Right lobe of liver (tissue), 6 donors: ENCODE measurements at places on chromosomes 3 and 15. TPM values are rescaled to one million over a fixed set of nuclear protein-coding genes. Genes with fewer than 3 reads are reported as not detected.

DNA sequence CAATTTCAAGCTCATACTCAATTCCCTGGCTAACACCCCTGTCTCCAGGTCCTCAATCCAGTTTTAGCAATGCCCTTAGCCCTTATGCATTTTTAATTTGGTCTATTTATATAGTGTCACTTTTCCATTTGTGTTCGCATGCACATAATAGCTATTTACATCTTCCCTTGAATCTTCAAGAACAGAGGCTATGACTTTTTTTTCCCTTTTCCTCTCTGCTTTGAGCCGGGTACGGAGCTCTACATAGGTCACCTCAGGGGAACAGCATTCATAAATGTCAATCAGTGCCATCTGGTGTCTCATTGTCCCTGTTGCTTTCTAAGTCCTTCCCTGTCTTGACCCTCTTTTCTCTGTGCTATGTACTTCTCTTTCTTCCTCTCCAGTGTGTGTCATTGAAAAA lies 26.5 kb upstream of the ACTC1 start:
- H3K27me3 ChIP-seq: no peaks in the 10 kb centered on the region
- no peak overlapping the region for H3K4me3 ChIP-seq
- H3K36me3 ChIP-seq: no peaks in the 10 kb centered on the region
- H3K27ac ChIP-seq: no peak overlapping the region
- DNase-seq: no peak

- H3K4me3 ChIP-seq: no peak overlapping the region
- no peak for DNase-seq
- no peaks in the 10 kb centered on the region for H3K4me1 ChIP-seq
- no peak overlapping the region for H3K27ac ChIP-seq
- no peaks in the 10 kb centered on the region for H3K27me3 ChIP-seq
- no peaks in the 10 kb centered on the region for H3K36me3 ChIP-seq
Measured at GRCh38 chr15:66134284-66134683, 119.3 kb downstream of the MEGF11 start.

GRCh38 chr3:125142940-125143339 lies 69.6 kb downstream of the SLC12A8 start:
- H3K27ac ChIP-seq: no peak overlapping the region
- H3K4me1 ChIP-seq: no peaks in the 10 kb centered on the region
- no peak overlapping the region for H3K4me3 ChIP-seq

GRCh38 chr15:78457101-78457500 lies 19.1 kb downstream of the IREB2 start:
- H3K27me3 ChIP-seq: no peaks in the 10 kb centered on the region
- DNase-seq: no peak
- no peak overlapping the region for H3K27ac ChIP-seq
- no peak overlapping the region for H3K4me3 ChIP-seq

GRCh38 chr3:171815973-171816595 lies 5.8 kb upstream of the PLD1 start:
- H3K27me3 ChIP-seq: no peaks in the 10 kb centered on the region
- H3K4me3 ChIP-seq: no peak overlapping the region
- DNase-seq: no peak
- H3K36me3 ChIP-seq: no peaks in the 10 kb centered on the region

GRCh38 chr3:52854013-52854412 lies 19.2 kb upstream of the MUSTN1 start:
- H3K27me3 ChIP-seq: no peaks in the 10 kb centered on the region
- peaks cover 13% of the 10 kb centered on the region for H3K36me3 ChIP-seq
- no peak overlapping the region for H3K27ac ChIP-seq
- DNase-seq: no peak

DNA sequence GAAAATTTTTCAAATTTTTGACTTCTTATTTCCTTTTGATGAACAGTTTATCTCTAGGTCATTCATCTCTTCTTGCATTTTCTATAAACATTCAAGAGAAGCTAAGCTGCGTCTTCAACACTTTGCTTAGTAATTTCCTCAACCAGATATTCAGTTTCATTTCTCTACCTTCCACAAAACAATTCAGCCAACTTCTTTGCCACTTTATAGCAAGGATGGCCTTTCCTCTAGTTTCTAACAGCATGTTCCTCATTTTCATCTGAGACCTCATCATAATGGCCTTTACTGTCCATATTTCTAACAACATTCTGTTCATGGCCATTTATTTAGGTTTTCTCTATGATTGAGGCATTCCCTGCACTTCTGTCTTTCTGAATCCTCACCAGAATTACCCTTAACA lies 90.0 kb downstream of the ARIH1 start:
- no peaks in the 10 kb centered on the region for H3K27me3 ChIP-seq
- DNase-seq: no peak
- no peak overlapping the region for H3K4me3 ChIP-seq
- peaks cover 12% of the 10 kb centered on the region for H3K36me3 ChIP-seq
- no peak overlapping the region for H3K27ac ChIP-seq
- H3K4me1 ChIP-seq: peaks cover 3% of the 10 kb centered on the region

DNA sequence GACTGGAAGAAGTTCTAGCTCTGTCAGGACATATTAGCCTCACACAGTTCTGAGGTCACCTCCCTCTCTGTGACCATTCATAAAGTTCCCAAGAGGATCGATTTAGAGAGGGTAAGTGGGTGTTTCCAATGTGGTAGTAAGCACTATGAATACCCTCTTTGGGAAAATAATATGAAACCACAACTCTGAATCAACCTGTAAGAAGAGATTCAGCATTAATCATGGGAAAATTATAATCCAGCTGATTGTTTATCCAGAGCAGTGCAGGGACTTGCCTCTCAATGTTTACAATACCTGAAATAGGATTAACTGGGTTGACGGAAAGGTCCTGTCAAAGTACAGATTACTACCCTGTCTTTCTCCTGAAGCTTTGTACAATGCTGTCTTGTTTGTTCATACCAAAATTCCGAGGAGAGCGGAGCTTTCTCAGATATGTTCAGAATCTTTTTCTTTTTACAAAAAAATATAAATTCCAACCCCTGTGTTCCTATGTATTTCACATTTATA lies 302.9 kb upstream of the DPPA4 start:
- H3K27ac ChIP-seq: no peak overlapping the region
- DNase-seq: no peak
- H3K4me1 ChIP-seq: no peaks in the 10 kb centered on the region
- H3K27me3 ChIP-seq: no peaks in the 10 kb centered on the region

DNA sequence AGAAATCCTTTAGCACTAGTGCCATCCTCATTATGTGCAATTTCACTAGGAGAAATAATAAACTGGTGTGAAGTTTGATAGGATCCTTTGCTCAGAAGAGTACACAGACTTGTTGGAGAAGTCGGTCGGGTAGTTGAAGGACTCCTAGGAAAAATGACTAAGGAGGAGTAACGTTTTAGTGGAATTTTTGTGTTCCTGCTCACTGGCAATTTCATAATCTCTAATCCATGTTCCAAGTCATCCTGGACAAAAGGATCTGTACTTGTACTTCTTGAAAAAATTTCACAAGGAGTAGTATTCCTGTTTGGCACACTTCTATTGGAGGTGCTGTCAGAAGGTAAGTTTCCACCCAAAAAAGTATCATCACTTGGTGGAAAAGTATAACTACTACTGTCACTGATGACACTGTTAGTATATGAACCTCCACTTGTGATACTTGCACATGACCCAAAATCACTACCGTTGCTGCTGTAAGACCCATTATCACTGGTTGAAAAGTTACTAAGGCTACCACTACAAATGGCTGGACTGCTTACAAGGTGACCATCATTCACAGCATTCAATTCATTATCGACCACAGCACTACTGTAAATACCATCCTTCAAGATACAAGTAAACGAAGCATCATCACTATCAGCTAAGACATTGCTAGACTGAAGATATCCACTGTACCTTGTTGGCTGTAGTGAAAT lies 77.4 kb downstream of the NEDD4 start:
- H3K4me1 ChIP-seq: no peaks in the 10 kb centered on the region
- H3K4me3 ChIP-seq: no peak overlapping the region
- H3K36me3 ChIP-seq: no peaks in the 10 kb centered on the region
- no peak overlapping the region for H3K27ac ChIP-seq
- no peak for DNase-seq
- no peaks in the 10 kb centered on the region for H3K27me3 ChIP-seq

GRCh38 chr15:40243126-40243810 lies 4.4 kb downstream of the PAK6 start:
- H3K4me1 ChIP-seq: no peaks in the 10 kb centered on the region
- H3K27ac ChIP-seq: no peak overlapping the region
- no peaks in the 10 kb centered on the region for H3K27me3 ChIP-seq
- no peaks in the 10 kb centered on the region for H3K36me3 ChIP-seq
- no peak overlapping the region for H3K4me3 ChIP-seq

GRCh38 chr15:66149871-66150270 lies 103.7 kb downstream of the MEGF11 start:
- no peak overlapping the region for H3K4me3 ChIP-seq
- H3K4me1 ChIP-seq: no peaks in the 10 kb centered on the region
- H3K27me3 ChIP-seq: no peaks in the 10 kb centered on the region
- no peak for DNase-seq
- no peaks in the 10 kb centered on the region for H3K36me3 ChIP-seq
- H3K27ac ChIP-seq: no peak overlapping the region

DNA sequence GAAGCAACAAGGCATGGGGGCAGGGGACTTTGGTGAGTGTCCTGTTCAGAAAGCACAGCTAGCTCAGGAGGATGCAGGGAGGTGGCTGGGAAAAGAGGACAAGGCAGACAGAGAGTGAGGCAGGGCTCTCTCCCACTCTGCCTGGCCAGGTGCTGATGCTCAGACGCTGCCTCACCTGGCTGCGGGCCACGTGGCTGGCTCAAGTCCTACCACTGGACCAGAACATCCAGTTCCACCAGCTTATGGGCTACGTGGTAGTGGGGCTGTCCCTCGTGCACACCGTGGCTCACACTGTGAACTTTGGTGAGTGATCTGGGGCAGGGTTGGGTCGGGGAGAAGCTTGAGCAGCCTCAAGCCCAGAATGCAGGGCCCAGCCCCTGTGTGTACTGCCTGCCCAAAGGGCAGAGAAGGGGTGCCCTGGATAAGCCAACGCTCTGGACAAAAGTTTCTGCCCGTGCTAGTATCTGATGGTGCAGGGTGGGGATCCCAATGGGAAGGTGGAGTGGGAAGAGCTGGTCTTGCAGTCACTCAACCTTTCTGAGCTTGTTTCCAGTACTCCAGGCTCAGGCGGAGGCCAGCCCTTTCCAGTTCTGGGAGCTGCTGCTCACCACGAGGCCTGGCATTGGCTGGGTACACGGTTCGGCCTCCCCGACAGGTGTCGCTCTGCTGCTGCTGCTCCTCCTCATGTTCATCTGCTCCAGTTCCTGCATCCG lies 20.9 kb downstream of the NOX5 start:
- no peak overlapping the region for H3K27ac ChIP-seq
- H3K4me3 ChIP-seq: no peak overlapping the region
- H3K4me1 ChIP-seq: no peaks in the 10 kb centered on the region
- no peaks in the 10 kb centered on the region for H3K27me3 ChIP-seq

The FILIP1L gene
- 2.9 TPM for total RNA-seq

The GRM7 gene
- 0.56 TPM for total RNA-seq

The IMPG2 gene
- total RNA-seq: 0.10 TPM

The NR1I2 gene
- total RNA-seq: 188 TPM

The MESP2 gene
- total RNA-seq: not detected

The AQP9 gene
- 178 TPM for total RNA-seq

The LMOD3 gene
- not detected for total RNA-seq

The FMN1 gene
- 1.1 TPM for total RNA-seq

The CPN2 gene
- 204 TPM for total RNA-seq

The TMEM42 gene
- total RNA-seq: 10.9 TPM

The MAGEL2 gene
- not detected for total RNA-seq

The C3orf70 gene
- 0.49 TPM for total RNA-seq

The GUCA1C gene
- total RNA-seq: not detected

The KIF23 gene
- 0.56 TPM for total RNA-seq
